Esophagus muscularis mucosa (tissue), 4 donors: ENCODE measurements at places on chromosomes 4 and X. TPM values are rescaled to one million over a fixed set of nuclear protein-coding genes. Genes with fewer than 3 reads are reported as not detected.

BMPR1B gene
- 15.5 TPM for total RNA-seq

ZBED1 gene
- 38.0 TPM for total RNA-seq

ADAMTS3 gene
- total RNA-seq = 1.1 TPM

LRCH2 gene
- 15.9 TPM for total RNA-seq

NAP1L5 gene
- total RNA-seq = 8.2 TPM

CYSLTR1 gene
- total RNA-seq = 25.7 TPM

NXF2B gene
- total RNA-seq = not detected

GPR82 gene
- total RNA-seq = not detected

NEUROG2 gene
- not detected for total RNA-seq

F9 gene
- not detected for total RNA-seq

GYG2 gene
- total RNA-seq = 7.0 TPM

MYOZ2 gene
- 0.63 TPM for total RNA-seq

HSFX1 gene
- total RNA-seq = 2.0 TPM

CDKL2 gene
- total RNA-seq = 3.0 TPM

WDR17 gene
- total RNA-seq = 3.3 TPM

NR0B1 gene
- not detected for total RNA-seq

CTAG1A gene
- not detected for total RNA-seq

PAGE2 gene
- total RNA-seq = not detected

TMEM255A gene
- 4.0 TPM for total RNA-seq

TRAM1L1 gene
- 0.29 TPM for total RNA-seq
